ENCODE measurements at places on chromosomes 4 and X.

DNA sequence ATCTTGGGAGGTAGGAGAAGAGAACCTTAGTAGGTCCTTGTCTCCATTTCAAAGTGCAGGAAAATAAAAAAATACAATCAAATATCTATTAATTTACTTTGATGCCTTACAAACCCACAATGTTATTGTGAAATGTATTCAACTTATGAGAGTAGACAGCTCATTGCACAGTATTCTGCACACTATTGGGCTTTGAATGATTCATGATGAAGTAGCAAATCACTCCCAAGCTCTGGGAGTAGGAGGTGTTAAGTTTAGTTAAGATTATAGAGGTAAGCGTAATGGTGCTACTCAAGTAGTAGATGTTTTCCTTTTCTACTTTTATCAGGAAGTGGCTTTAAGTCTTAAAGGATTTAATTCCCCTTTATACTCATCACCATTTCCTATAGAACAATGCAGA, 32.8 kb upstream of the TMPRSS11A start:
- DNase-seq = no peak

- DNase-seq = no peak
Measured at GRCh38 chrX:46260499-46260898, 284.7 kb downstream of the ZNF674 start.

GRCh38 chr4:8468746-8469535, 28.4 kb downstream of the TRMT44 start:
- no peak for DNase-seq

DNA sequence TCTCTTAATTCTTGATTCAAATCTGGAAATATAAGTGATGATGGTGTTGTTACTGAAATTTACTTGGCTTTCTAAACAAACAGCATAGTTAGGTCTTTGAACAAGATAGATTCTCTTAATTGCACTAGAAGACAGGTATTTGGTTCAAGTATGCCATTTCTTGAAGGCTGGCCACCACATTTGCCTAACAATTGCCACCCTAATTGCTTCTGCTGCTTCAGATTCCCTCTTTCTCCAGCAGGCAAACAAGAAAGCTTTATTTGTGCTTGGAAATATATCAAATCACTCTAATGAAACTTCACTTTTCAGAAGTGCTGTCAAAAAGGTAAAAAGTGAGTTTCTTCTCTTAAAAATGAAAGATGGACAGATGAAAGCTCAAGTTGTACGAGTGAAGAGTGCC, 418.6 kb downstream of the INPP4B start:
- no peak for DNase-seq

- DNase-seq = no peak
Measured at GRCh38 chrX:10423716-10424115, 196.7 kb downstream of the MID1 start.

DNA sequence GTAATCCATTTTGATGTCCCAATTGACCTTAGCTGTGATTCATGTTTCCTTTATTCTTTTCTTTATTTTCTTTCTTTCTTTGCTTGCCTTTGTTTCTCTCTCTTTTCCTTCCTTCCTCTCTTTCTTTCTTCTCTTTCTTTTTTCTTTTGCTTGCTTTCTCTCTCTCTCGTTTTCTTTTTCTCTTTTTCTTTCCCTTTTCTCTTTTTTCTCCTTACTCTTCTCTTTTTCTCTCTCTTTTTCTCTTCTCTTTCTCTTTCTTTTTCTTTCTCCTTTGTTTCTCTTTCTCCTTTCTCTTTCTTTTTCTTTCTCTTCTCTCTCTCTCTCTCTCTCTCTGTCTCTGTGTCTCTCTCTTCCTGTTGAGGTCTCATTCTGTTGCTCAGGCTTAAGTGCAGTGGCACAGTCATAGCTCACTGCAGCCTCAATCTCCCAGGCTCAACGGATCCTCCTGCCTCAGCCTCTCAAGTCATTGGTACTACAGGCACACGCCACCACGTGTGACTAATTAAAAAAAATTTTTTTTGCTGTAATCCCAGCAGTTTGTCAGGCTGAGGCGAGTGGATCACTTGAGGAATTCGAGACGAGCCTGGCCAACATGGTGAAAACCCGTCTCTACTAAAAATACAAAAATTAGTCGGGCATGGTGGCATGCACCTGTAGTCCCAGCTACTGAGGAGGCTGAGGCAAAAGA, 8.0 kb upstream of the DHRSX start:
- no peak for DNase-seq

DNA sequence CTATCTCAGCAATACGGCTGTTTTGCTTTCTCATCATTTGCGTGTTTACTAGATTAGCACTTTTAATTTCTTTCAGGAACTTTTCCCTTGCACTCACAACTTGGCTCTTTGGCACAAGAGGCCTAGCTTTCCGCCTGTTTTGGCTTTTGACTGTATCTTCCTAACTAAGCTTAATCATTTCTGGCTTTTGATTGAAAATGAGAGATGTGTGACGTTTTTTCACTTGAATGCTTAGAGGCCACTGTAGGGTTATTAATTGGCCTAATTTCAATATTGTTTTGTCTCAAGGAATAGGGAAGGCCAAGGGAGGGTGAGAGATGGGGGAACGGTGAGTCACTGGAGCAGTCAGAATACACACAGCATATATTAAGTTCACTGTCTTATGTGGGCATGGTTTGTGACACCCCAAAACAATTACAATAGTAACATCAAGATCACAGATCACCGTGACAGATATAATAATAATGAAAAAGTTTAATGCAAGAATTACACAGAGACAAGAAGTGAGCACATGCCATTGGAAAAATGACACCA, 27.3 kb downstream of the MND1 start:
- no peak for DNase-seq

- peak; percentile 21 for DNase-seq
Measured at GRCh38 chr4:21901831-21902230, 46.7 kb downstream of the KCNIP4 start.

DNA sequence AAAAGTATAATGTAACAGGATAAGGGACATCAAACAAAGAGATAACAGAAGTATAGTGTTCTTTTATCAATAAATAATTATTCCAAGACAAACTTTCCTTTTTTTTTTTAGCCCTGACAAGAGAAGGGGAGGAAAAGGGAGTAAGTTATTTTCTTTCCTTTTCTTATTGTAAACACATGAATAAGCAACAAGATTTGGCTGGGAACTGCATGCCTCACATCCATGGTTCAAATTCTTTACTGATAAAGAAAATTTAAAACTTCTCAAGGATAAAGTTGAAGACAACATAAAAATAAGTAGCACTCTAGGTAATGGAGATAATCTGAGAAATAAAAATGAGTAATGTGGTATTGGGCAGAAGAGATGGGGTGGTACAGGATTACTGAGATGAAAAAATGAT, 71.6 kb downstream of the NEK1 start:
- DNase-seq = no peak

DNA sequence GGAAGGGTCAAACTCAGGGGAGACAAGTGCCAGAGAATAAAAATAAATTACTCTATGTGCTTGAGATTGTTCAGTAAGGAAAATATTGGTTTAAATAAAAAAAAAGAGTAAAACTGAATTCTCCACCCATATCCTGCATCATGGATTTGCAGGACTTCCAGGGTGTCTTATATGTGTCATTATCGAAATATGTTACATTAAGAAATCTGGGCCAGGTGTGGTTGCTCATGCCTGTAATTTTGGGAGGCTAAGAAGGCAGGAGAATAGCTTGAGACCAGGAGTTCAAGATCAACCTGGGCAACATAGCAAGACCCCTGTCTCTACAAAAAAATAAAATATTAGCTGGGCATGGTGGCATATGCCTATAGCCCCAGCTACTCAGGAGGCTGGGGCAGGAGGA, 104.9 kb downstream of the PPP3CA start:
- DNase-seq = no peak

- no peak for DNase-seq
Measured at GRCh38 chr4:101306225-101306624, 41.1 kb downstream of the PPP3CA start.

DNA sequence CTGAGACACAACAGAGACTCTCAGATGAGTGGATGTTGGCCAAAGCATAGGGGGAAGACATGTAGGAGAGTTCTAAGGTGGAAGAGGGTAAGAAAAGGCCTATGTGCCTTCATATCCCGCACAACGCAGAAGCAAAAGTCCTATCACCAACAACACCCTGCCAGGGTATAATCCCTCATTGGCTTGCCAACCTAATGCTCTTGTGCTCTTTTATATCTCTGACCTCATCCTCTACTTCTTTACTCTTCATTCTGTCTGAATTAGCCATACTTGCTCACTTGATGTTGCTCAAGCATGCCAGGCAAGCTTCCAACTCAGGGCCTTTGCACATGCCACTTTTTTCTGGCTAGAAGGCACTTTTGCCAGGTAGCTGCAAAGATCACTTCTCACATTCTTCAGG, 28.1 kb upstream of the ZNF330 start:
- no peak for DNase-seq

DNA sequence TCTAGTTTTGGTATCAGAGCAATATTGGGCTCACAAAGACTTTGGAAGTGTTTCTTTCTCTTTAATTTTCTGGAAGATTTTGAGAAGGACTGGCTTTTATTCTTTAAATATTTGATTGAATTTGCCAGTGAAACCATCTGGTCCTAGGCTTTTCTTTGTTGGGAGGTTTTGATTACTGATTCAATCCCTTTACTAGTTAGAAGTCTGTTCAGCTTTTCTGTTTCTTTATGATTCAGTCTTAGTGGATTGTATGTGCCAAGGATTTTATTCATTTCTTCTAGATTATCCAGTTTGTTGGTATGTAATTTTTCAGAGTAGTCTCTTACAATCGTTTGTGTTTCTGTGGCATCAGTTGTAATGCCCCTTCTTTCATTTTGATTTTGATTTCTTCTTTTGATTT, 28.6 kb downstream of the GLRB start:
- DNase-seq = no peak

- DNase-seq = no peak
Measured at GRCh38 chr4:78002260-78002659, 54.9 kb upstream of the FRAS1 start.

DNA sequence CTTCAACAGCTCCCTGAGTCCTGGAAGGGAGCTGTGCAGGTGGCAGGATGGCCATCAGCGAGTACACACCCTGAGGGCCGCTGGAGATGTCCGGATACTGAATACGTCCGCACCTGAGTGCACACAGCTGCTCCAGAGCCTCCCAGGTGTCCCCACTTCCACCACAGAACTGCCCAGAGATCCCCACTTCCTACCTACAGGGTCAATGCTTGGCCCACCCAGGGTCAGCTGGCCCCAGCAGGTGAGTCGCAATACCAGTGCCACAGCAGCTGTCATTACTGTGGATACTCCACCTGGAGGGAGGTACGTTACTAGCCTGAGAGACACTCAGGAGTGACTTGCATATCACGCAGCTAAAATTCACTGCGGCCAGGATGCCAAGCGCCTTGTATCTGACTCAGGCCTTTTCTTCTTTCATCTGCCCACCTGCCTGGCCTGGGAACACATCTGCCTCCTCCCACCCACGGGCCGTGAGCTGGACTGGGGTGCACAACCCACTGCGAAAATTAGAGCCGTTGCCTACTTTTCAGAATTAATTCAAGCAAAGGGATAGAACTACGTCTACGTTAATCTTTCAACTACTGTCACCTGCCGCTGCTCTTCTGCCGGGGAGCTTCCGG, 9.4 kb downstream of the C4orf50 start:
- DNase-seq = no peak

DNA sequence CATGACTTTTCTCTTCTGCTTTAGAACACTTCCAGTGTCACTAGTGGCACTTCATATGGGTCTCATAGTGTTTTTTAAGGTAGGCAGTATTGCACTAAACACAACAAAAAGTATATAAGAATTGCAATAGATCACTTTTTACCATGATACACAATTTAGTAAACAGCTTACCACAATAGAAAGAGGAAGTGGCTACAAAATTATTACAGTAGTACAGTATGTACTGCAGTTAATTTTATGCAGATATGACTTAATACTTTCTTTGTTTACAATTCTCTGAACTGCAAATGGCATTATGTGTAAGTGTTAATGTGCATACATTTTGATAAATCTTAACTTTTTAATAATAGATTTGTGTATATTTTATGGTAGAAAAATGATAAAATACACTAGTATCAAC, 157.3 kb downstream of the RRAGB start:
- no peak for DNase-seq

DNA sequence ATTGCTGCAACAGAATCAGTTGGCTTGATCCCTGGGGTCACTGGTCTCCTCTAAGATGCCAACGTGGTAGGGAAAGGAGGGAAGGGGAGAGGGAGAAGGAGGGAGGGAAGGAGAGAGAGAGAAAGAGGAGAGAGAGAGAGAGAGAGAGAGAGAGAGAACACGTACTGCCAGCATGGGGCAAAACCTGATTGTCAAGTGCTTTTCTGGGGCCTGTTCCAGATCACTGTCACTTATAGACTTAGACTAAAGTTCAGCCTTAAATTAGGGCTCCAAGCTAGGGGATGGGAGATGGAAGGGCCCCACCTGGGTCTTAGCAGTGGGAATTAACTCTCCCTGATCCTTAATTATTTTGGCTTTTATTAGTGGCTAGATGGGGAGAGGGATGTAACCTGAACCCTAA, 12.9 kb downstream of the SHROOM4 start:
- no peak for DNase-seq

Data from AG09309 (cell line).